Hair follicular keratinocyte (primary cell): ENCODE measurements at places on chromosomes 7 and 10. TPM values are rescaled to one million over a fixed set of nuclear protein-coding genes. Genes with fewer than 3 reads are reported as not detected.

GJC3 gene
- not detected in 2 replicates for total RNA-seq

FAM25A gene
- total RNA-seq: 2.5 and 3.3 TPM in 2 replicates

CALML5 gene
- total RNA-seq: not detected in 2 replicates

CLDN3 gene
- total RNA-seq: not detected in 2 replicates

SVOPL gene
- total RNA-seq: not detected in 2 replicates

SUMF2 gene
- 149 and 155 TPM in 2 replicates for total RNA-seq

SORBS1 gene
- total RNA-seq: 0.08 and 0.23 TPM in 2 replicates

RAMP3 gene
- not detected in 2 replicates for total RNA-seq

PAX4 gene
- total RNA-seq: not detected in 2 replicates

TUBB8 gene
- not detected in 2 replicates for total RNA-seq

ZNF503 gene
- 15.7 and 17.6 TPM in 2 replicates for total RNA-seq

AKR1C8 gene
- total RNA-seq: not detected in 2 replicates

AKR1D1 gene
- total RNA-seq: not detected in 2 replicates

EMX2 gene
- total RNA-seq: 1.2 and 2.3 TPM in 2 replicates

NYAP1 gene
- total RNA-seq: 4.3 and 4.8 TPM in 2 replicates
